ACHN (cell line): ENCODE measurements at places on chromosomes 11 and 22.

DNA sequence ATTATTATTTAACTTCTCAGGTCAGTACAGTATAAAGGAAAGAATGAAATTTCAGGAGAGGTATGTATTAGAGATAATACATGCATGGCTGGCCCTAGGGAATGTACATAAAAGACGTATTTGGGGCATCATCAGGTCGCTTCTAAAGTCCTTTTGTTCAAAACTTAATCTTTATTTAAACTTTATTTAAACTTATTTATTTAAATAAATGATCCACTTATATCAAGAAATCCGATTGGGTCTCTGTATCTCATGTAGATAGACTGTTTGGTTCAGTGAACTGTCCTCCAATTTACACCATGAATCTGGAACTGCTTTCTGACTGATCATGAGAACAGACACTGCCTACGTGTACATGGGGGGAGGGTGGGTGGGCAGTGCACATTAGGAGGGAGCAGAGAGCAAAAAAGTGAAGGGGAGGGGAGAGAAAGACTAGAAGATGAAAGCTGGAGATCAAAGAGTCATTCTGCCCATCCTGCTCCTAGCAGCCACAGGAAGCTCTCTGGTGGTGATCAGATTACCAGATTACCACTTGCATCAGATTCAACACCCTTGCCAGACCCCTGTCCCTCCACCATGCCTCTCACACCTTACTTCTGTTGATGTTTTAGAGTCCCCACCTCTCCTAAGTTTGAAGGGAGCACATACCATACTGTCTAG lies 92.1 kb upstream of the MTMR2 start:
- no peak for DNase-seq

GRCh38 chr11:30377347-30377746 lies 54.4 kb downstream of the ARL14EP start:
- no peak for DNase-seq

- peak; percentile 52 for DNase-seq
Measured at GRCh38 chr22:19970479-19971275, 29.1 kb upstream of the TXNRD2 start.

DNA sequence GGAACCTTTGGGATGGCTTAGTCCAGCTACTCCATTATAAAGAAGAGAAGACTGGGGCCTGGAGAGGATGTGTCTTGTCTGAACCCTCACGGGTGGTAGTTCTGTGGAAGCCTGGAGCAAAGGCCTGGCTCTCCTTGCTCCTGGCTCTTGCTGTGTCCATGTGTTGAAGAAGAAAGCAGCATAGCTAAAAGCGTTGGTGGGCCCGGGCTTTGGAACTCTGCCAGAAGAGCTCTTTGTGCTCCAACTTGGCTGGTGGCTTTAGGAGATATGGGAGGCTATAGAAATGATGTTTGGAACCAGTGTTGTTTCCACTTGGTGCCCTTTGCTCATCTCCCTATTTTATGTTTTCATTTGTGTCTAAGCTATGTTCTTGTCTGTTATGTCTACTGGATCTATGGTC lies 131.1 kb downstream of the DBX1 start:
- no peak for DNase-seq

DNA sequence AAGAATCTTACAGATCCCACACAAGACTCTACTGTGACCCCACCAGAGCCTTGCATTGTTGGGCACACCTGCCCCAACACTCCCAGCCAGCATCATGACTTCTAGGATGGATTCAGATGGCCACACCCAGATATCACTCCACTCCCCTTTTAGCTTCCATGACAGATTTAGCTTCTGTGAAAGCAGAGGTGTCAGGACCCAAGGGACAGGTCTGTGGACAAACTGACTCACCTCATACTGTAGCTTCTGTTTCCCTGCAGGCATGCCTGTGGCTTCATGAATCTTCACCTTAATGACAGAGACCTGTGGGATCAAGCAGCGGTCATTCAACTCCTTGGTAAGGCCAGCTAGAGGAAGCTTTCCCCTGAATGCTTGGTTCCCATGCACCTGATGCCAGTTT lies 8.5 kb upstream of the TBC1D10A start:
- no peak for DNase-seq

DNA sequence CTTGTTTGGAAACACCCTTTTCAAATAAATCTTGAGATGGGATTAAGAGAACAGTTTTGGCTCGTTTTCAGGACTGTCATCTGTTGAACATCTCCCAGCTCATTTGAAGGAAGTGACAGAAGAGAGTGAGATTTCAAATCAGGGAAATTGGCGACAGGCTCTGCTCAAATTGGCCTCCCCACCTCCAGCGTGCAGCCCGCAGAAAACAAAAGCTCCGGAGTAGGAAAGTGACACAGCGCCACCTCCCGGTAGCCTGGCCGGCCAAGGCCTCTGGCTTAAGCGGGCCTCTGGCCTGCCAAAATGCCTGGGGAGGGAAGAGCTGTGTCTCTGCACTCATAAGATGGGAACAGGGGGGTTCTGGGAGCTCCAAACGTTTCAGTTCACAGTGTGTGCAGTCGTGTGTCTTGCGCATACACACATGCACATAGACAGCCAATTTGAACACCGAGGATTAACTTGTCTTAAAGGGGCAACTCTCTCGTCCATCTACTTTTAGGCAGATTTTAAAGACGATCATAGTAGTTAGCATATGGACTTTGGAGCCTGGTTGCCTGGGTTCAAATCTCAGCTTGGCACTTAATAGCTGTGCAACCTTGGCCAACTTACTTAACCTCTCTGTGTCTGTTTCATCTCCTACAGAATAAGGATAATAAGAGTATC lies 132.7 kb upstream of the RCN1 start:
- DNase-seq: peak; percentile 38

- DNase-seq: peak; percentile 6
Measured at GRCh38 chr11:94958121-94958696, 15.1 kb downstream of the CWC15 start.

- DNase-seq: no peak
Measured at GRCh38 chr11:22512457-22512856, 113.2 kb downstream of the FANCF start.

DNA sequence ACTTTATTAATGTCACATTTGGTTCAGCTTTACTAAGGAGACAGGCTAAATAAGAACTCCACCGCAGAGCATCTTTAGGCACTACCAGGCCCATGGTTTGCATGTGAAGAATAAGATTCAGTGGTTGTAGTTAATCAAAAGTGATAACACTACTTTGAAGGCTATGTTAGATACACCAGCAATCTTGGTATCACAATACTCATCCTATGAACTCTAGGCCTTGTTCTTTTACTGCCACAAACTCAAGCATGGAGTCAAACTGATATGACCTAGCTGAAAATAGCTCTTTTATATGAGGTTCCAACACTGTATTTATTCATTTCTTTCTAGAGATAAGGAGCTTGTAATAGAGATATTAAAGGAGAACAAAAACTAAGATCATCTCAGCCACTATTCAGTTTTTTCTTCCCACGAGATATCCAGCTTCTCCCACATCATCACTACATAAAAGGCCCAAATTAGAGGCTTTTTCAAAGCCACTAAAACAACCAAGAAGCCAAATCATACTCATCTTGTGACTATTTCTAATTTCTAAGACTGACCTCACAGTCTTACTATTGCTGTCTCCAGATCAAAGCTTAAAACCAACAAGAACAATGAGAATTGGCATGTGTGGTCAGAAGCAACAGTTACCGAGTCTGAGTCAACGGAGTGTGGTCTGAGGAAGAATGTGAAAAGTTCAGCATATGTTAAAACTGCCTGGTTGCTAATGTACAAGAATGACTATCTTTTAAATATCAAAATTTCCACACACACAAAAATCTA lies 25.1 kb upstream of the GUCY1A2 start:
- peak; percentile 61 for DNase-seq

DNA sequence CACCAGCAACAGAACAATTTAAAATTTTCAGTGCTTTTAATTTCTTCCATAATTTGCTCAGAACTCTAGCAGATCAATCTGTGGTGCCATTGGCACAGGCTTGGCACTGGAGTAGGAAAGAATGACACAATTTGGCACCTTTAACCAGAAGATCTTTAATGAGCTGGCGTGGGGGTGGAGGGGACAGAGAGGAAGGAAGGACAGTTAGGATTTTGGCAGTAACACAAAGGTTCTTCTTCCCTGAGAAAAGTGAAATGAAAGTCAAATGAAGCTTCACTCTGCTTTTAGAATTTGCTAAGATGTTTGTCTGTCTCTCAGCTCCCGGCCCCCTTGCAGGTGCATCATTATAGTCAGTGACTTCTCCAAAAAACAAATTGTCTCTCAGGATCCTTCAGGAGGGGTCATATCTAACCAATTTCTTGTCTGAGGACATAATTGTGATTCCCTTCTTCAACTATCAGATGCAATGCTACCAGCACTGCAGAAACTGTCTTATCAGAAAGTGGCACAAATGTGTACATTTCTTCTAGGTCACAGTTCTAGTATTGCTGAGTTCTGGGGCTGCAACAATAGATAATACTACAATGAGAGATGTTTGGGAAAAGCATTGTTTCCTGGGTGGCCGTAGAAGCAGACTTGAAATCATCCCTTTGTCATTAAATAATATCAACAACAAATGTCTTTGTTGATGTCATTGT lies 66.8 kb downstream of the CSTPP1 start:
- DNase-seq: no peak
